Stimulated activated CD4-positive, alpha-beta T cell treated with anti-CD3 and anti-CD28 coated beads, TNF-alpha, amount 100 ng/mL, for 4 hours (primary cell): ENCODE measurements at places on chromosomes 4 and X.

GRCh38 chr4:89358935-89359638 lies 51.5 kb upstream of the GPRIN3 start:
- no peak for DNase-seq

DNA sequence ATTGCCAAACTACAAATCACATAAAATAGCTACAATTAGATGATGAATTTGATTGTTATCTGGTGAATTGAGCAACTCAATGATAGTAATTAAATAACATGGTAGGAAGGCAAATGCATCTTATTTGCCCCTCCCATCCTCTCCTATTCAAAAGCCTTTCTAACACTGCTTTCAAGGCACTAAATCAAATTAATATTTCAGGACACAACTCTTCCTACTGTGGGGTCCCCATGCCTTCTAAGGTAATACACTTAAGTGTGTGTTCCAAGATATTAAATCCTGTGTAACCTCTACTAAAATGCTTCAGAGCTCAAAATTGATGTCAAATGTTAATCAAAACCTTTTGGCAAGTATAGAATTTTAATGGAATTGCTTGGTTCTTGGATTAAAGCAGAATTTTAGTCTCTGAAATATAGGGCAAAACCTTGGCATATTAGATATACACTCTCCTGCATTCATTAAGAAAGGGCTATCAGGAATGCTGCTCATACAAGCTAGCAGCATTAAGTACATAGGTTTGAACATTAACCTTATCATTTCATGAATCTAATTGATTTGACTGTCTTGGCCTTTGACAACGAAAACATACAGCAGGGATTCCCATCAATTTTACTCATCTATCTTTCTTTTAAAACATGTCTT lies 371.8 kb upstream of the GALNTL6 start:
- DNase-seq: no peak

DNA sequence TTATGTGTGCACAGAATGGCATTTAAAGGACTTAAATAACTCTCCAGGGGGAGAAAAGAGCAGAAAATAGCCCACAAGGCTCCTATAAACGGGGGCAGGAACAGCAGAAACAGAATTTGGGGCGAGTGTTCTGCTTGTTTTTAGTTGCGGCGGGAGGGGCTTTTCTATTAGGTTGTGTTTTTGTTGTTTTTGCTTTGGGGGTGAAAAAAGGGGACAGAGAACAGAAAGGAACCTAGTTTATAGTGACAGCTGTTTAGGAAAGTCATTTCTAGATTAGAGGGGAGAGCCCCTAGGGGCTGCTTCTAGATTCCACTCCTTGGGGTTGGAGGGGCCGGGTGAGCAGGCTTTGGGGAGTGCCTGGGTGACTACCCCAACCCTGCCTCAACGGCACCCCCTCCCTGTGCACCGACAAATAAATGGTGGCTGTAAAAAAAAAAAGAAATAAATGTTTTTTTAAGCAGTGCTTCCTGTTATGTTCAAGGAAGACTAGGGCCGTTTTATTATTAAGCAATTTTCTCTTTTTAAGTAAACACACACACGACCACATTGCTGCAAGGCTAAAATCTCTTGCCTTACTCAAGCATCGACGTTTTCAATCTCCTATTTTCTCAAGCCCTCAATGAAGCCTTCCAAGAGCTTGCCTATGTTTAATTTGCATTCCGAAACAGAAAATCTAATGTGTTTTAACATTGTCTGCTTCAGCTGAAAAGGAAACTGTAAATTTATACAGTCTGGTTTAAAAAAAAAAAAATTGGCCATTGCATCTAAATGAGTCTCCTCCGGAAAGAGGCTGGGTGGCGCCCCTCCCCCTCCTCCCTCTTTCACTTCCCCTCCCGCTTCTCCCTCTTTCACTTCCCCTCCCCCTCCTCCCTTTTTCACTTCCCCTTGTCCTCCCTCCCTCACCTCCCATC lies 123.3 kb upstream of the TBL1X start:
- no peak for DNase-seq

DNA sequence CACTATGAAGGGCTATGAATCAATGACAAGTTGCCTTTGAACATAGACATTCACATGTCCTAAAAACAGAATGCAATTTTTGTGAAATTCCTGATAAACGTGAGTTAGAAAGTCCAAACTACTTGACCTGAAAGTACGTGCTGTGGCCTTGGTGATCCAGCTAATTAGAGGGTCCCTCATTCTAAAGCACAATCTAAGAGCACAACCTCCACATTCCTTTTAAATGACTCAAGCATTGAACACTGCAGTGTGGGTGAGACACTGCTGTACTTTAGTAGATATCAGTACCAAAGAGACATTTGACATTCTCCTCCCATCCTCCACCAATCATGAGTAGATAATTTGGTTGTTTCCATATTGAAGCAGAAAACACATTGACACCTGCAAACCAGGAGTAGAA lies 73.5 kb downstream of the FAM47B start:
- no peak for DNase-seq

DNA sequence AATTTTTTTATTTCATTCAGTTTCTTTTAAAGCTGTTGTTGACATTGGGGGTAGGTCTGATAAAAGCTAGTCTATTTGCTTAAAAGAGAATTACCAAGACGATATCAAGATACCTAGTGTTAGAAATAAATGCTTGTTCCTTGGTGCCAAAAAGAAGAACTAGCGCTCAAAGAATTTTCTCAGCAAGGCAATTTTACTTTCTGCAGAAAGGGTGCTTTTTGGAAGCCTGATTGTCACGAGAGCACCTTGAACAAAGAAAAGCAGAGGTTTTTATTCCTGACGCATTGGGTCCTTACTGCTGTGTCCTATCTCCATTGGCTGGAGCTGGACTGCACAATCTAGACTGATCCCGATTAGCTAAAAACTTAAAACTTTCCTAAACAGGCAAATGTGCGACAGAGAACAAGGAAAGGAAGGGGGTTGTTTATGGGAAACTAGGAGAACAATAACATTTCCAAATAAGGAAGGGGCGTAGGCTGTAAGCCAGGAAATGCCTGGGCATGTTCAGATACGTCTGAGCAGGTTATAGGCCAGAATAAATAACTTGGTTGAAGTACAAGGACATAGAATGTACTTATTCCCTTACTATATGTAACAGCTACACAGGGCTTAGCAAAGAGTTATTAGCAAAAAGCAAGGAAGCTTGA lies 50.3 kb upstream of the STPG2 start:
- no peak for DNase-seq

GRCh38 chr4:5378002-5378401 lies 326.7 kb downstream of the STK32B start:
- no peak for DNase-seq

GRCh38 chr4:37381040-37381668 lies 136.6 kb downstream of the NWD2 start:
- no peak for DNase-seq

- DNase-seq: no peak
Measured at GRCh38 chrX:125505207-125505606, 185.5 kb downstream of the TEX13C start.

DNA sequence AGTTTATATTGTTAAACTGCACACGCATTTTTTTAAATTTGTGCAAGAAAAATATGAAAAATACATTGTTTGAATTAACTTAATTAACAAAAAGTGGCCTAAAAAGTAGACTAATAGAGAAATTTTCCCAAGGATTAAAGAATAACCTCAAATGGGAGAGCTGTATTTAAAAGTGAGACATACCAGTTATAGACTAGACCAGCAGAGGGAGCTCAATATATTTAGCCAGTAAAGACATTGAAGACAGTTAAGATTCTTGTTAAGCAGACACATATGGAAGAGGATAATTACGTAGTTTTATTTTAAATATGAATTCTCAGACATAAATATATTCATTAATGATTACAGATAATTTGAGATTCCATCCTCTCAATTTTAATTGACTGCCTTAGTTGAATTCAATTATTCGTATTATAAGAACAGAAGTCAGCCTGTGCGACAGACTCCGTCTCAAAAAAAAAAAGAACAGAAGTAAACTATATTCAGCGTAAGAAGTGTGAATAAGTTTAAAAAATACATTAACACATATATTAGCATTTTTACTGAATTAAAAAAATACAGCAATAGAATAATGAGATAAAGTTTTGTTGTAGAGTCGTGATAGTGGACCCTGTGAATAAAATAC lies 64.8 kb downstream of the GLRA3 start:
- no peak for DNase-seq

DNA sequence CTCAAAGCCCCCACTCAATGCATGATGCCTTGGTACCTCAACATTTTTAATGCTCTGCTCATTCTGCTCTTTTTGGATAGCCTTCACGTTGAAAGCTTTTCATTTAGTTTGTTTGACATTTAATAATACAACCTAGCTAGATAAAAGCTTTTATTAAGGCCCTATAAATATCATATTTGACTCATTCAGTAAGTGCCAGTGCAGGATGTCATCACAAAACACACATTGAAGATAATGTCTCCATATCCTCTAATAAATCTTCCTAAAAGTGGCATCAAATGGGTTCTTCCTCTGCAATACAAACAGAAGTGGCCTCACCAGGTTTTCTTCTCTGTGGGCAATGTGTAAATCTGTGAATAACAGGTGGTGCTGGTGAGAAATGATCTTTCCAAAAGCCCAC lies 12.0 kb upstream of the PCYT1B start:
- no peak for DNase-seq

- no peak for DNase-seq
Measured at GRCh38 chr4:76780781-76781697, 116.9 kb downstream of the SOWAHB start.

GRCh38 chr4:23169608-23170311 lies 477.0 kb downstream of the GBA3 start:
- no peak for DNase-seq

- DNase-seq: no peak
Measured at GRCh38 chr4:80875642-80876041, 154.9 kb upstream of the BMP3 start.

GRCh38 chr4:67468830-67469229 lies 76.5 kb downstream of the CENPC start:
- no peak for DNase-seq

DNA sequence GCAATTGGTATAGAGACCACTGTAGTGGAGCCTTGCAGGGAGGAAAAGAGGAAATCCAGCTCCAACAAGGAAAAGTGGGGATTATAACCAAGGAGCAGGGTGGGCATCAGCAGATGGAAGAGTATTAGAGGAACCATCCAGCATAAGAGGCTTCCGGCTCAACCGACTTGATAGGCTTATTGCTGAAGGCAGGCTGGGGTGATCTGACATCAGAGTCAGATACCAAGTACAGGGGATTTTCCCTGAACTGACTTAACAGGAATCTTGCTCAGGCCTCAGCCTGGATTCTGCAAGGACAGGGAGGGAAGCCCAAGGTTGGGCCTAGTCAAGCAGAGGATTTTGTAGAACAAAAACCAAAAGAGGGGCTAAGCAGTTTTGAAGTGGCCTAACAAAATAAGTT lies 129.6 kb downstream of the DCLK2 start:
- no peak for DNase-seq

GRCh38 chr4:54390670-54391069 lies 161.6 kb downstream of the PDGFRA start:
- no peak for DNase-seq

- DNase-seq: no peak
Measured at GRCh38 chr4:99507762-99508161, 3.1 kb upstream of the C4orf17 start.

GRCh38 chr4:44038811-44039210 lies 409.8 kb downstream of the KCTD8 start:
- no peak for DNase-seq

GRCh38 chr4:121228848-121229247 lies 64.7 kb upstream of the TNIP3 start:
- no peak for DNase-seq

DNA sequence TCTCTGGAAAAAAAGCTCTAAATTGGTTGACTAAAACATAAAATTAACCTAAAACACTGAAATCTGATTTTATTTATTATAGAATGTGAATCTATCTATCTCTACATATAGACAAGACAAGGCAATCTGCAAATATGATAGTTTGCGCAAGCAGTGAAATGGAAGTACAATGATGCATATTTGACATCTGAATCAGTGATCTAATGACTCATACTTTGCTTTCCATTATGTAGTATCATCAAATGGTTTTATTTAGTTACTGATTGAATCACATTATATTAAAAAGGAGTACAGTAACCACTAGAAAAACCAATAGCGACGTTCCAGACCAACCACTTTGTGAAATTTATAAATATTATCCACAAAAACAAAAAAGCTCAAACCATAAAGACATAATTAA lies 1969.3 kb downstream of the PCDH7 start:
- DNase-seq: no peak

GRCh38 chr4:97994765-97995465 lies 148.4 kb downstream of the STPG2 start:
- DNase-seq: no peak

DNA sequence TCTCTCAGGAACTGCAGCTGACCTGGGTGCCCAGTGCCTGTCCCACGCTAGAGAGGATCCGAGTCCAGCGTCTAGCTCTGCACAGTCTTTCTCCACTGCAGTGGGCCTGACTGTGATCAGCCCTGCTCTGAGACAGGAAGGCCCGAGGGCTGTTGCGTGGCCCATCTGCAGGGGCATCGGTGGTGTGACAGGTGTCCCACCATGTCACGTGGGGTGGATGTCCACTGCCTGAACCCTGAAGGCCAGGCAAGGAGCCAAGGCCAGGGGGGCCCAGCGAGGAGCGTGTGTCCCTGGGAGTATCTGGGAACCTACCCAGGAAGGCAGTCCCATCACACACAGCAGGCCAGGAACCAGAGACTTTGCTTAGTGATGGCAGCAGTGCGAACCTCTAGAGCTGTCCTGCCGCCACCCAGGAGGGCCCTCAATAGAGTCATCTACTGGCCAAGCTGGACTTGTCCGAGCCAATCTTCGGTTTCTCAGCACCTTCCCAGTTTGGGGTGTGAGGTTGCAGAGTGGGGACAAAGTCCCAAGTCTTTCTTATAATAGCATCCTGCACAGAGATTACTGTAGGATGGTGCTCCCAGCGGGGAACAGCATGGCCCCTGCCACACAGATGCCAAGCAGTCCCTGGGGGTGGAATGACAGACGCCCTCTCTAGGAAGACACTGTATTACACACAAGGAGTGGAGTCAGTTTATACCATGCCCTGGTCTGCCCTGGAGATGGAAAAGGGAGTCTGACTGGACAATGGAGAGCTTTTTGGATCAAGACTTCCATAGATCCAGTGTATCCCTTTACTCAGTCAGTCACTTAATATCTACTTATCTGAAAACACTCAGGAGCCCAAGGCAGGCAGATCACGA lies 38.3 kb downstream of the DCTD start:
- DNase-seq: no peak

DNA sequence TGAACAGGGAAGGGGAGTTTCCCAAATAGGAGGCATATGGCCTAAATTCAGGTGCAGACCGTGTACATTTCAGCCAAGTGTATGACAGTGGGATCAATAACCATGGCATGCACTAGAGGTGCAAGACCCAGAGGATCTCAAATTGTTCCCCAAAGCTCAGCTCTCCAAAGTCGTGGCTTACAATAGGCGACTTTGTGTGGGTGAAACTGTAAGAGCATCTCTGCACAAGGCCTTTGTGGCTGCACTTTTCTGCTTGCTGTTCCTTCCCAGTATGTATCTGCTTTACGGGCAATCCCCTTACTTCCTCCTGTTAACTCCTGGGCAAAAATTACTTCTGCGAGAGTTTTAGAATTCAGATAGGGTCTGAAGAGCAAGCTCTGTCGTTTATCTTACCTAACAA lies 518.3 kb upstream of the ZFP42 start:
- no peak for DNase-seq

GRCh38 chr4:47839259-47839658 lies 1.4 kb upstream of the CORIN start:
- no peak for DNase-seq
